ENCODE measurements at places on chromosomes 12 and 14.

GRCh38 chr12:104280717-104281458, 22.7 kb upstream of the EID3 start:
- peak; percentile 78 for DNase-seq

- DNase-seq, result no peak
Observed at GRCh38 chr12:102564026-102564425, 83.7 kb upstream of the IGF1 start.

GRCh38 chr12:96015672-96016071, 19.5 kb upstream of the HAL start:
- DNase-seq, result peak; percentile 46

DNA sequence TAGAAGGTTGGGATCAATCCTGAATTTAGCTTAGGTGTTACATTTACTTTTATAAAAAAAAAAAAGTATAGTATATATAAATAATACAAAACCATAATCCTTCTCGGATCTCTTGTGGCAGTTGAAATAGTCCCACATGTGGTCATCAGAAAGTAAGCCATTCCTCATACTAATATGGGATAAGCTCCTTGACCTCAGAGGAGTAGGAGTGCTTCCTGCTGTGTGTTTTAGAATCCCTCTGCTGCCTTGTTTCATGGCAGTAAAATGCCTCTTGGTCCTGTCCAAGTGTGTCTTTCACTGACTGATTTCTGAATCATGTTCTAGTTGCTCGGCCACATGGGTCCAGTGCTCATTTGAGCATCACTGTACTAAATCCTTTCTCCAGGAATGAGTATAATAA, 117.0 kb downstream of the NTN4 start:
- no peak for DNase-seq

- peak; percentile 89 for DNase-seq
Observed at GRCh38 chr12:93106910-93107309, 177.8 kb upstream of the EEA1 start.

DNA sequence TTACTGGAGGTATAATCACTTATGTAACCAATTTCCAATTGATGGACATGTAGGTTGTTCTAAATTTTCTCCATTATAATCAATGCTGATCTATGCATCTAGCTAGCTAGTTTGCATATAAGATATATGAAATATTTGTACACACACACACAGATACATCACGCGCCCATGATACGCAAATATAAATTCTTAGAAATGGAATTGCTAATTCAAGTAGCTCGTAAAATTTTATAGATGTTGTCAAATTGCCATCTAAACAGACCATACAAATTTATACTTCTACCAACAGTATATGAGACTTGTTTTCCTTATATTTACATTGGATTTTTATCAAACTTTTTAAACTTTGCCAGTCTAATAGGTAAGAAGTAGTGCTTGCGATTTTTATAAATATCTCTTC, 29.1 kb upstream of the TRIM9 start:
- no peak for DNase-seq

DNA sequence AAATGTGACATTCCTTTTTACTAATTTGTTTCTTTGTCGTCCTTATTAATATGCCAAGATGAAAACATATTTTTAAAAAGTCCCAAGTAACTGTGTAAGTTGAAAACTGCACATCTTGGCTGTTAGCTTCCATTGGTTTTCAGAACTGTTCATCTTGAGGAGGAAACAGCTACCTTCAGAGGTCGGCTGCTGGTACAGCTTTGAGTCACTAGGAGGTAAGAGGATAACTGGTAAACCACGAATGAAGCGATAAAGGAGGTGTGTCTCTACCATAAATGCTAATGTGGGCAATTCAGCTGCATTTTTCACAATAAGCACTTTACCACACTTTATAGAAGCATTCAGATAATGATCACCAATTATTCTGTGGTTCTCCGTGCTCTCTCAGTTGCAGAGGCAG, 137.5 kb upstream of the KRAS start:
- DNase-seq, result no peak

GRCh38 chr12:132310181-132311040, 19.0 kb downstream of the GALNT9 start:
- no peak for DNase-seq

DNA sequence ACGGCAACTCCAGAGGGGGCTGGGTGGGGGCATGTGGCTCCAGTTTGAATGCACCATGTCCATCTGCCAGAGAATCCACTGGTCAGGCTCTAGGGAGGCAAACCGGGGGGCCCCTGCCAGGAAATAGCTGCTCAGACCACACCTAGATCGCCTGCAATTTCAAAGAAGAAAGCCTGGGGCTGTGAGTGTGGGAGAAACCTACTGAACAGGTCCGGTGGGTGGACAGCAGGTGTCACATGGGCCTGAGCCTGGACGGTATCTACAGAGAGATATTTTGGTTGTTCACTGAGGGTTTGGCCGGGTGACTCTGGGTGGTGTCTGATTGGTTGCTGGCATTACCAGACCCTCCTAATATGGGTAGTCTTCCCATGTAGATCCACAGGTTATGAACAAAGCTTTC, 32.0 kb downstream of the DAO start:
- DNase-seq, result no peak

DNA sequence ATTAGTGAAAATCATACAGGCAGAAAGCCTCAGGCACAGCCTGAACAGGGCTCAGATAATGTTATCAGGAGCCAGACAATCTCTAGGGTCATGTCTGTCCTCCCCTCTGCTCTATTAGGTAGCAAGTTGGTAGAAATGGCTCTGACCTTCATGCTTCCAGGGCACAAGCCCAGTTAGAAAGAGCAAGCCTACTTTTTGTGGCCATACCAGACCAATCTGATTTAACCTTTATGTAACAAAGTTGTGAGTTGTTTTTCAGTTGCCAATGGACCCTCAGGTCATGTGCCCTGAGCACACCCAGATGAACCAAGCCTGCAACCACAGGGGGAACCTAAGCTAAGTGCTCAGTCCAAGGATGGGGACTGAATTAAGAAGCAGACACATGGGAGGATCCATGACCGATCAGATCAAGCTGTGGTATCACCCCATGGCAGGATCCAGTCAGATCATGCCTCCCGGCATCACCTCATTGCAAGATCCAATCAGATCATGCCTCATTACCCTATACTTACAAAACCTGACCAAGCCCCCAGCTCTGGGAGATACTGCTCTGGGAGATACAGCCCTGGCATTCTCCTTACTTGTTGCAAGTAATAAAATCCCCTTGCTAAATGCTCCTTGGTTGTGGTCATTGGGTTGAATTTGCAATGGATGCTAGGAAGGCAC, 18.8 kb upstream of the HIGD1C start:
- DNase-seq, result no peak

- DNase-seq, result no peak
Observed at GRCh38 chr12:6065131-6065862, 59.2 kb downstream of the VWF start.

DNA sequence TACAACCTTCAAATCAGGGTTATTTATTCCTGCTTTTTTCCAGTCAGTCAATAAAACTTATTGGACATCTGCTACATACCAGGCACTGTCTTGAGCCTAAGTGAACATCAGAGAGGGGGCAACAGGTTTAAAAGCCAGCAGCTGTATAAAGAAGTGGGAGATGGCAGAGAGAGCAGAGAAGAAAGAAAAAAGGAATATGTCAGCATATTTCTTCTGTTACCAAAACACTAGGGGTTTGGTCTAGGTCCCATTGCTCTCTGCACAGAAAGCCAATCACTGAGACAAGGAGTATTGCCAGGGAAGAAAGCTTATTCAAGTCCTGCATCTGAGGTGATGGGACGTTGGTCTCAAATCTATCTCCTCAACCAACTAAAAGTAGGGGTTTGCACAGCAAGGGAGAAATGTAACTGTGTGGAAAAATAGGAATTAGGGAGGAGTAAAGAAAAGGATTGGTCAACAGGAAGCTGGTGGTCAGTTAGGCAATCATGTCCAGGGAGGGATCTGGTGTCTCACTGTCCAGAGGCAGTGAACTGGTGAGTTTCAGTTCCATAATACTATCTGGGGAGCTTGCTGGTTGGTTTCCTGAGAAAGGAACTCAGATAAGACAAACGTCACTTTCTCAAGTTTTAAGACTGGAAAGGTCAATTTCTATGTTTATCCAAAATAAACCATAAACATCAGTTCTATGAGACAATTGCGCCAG, 107.5 kb downstream of the PHLDA1 start:
- DNase-seq, result peak; percentile 57

DNA sequence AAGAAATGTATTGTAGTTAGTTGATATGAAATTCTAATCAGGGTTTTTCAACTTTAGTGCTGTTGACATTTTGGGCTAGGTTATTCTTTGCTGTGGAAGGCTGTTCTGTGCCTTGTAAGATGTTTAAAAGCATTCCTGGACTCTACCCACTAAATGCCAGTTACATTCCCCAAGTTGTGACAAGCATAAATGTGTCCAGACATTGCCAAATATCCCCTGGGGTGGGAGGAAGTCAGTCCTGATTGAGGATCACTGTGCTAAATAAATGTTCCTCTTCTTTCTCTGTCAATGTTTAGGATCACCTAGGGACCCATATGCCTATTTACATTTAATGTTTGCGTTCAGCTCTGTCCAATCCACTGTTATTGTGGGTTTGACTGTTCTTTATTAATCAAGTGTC, 268.3 kb downstream of the TMTC2 start:
- peak; percentile 28 for DNase-seq

DNA sequence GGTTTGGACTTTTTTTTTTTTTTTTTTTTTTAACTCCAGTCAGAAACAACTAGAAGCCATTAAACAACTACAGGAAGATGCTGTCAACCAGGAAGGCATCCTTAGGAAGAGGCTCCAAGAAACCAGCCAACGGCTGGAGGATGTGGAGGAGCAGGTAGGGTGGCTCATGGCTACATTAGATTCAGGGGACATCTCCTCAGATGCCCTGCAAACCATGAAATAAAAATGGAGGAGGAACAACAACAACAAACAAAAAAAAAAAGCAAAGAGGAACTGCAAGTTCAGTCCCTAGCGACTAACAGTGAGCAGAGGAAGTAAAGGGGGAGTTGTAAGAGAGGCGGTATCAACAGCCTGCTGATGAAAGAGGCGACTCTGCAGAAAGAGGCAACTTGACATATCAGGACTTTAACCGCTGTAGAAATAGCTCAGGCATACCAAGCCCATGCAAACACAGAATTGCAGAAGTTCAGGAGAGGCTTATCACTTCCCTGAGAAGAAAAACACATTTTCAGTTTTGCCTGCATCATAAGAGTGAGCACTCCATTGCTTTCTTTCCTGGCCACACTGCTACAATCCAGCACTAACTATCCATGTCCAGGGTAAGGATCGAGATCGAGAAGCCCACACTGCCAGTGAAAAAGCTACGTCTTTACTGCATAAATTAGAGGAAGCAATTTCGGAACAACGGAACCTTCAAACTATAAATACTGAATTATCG, 103.5 kb upstream of the BCAT1 start:
- DNase-seq, result peak; percentile 81

DNA sequence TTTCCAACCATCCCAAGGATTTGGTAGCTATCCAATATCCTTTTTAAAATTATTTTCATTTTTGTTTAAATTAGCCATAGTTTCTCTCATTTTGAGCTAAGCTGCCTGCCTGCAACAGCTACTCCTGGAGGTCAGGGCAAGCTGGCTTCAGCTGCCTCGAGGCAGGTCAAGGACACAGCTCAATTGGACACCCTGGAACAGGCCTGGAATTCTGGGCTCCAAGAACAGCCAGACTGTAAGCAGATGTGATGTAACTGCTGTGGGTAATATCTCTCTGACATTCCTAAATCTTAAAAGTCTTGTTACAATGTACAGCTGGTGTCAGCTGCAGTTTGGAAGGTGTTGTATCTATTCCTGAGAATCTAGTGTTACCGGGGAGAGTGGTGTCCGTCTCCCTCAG, 119.8 kb downstream of the KCNK10 start:
- no peak for DNase-seq

DNA sequence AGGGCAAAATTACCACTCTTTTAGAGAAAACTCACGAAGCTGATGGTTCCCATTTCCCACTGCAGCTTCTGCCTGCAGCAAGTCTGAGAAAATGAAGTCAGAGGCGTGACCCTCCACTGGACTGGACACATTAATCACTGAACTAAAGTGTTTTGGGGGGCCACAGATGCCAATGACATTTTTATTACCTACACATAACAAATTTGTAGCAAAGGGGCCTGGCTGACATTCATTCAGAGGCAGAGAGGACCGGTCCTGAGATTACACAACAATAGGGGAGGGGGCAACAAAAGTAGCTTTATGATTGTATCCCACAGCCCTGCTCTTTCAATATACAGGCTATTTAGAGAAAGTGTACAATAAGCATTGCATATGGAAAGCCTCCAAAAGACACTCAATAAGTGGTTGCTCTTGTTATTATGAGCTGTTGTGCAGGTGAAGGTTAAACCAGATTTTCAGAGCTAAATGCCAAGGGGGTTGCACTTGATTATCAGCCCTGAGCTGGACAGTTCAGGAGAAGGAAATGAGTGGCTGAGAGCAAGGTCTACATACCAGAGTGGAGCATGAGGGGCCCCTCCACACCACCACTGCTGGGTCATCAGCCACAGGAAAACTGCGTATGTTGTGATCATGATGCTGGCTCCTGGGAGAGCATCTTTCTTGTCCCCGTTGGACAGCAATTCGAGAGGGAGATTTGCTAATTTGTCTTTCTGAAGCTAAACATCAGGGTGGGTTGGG, 41.5 kb upstream of the CCDC60 start:
- no peak for DNase-seq

- DNase-seq, result peak; percentile 31
Observed at GRCh38 chr14:25537846-25538455, 488.0 kb upstream of the STXBP6 start.

DNA sequence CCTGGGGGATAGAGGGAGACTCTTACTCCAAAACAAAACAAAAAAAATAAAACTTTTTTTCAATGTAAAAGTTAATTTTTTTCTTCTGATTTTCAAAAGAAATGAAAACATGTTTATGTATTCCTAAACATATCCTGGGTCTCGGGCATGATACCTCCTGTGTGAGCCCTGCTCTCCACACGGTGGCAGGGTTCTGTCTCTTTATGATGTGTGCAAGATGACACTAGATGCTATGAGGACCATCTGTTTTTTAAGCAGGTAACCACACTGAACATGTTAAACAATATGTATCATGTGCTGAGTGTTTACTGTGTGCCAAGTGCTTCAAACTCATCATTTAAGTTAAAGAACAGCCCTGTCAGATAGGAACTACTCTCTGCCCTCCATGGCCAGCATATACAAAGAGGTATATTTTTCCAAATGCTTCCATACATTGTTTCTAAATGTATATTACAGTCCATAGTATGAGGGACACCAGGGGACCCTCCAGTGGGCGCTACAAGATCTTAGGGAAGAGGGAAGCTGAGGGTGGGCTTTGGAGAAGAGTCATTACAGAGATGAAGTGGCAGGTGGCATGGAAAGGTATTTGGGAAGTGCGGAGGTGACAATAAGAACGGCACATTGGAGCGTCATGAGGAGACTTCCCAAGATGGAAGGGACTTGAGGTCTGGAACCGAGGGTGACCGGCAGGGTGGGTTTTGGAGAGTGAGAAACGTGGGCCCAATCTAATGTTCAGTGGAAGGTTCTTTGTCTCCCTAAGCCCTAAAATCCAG, 28.5 kb downstream of the FOS start:
- no peak for DNase-seq

Measured in suppressor macrophage treated with lipopolysaccharide for 1 hour (primary cell).